ENCODE measurements at places on chromosomes 7 and 10.

- DNase-seq: no peak
These were observed 747.1 kb upstream of the GALNT17 start for GRCh38 chr7:70384891-70385290.

GRCh38 chr7:49800031-49800430 lies 26.6 kb downstream of the VWC2 start:
- no peak for DNase-seq

- DNase-seq: no peak
These were observed 261.3 kb downstream of the CCSER2 start for GRCh38 chr10:84589526-84590205.

DNA sequence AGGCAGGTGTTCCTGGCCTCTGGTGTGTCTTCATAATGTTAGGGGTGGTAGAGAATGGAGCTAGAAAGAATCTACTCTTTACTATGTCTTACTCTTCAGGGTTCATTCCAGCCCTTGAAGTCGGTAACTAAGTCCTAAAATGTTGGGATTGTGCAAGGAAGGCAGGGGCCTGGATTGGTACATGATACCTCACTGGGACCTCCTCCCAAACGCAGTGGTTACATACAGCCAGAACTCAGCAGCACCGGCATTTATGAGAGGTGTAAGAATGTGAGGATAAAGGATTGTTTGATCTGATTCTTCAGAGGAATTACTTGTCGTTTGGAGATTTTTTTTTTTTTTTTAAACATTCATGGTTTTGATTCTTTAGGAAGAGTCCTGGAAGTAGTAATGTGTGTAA lies 6.9 kb downstream of the COMTD1 start:
- DNase-seq: no peak

GRCh38 chr7:45885264-45885882 lies 2.9 kb upstream of the IGFBP1 start:
- DNase-seq: peak; percentile 85

DNA sequence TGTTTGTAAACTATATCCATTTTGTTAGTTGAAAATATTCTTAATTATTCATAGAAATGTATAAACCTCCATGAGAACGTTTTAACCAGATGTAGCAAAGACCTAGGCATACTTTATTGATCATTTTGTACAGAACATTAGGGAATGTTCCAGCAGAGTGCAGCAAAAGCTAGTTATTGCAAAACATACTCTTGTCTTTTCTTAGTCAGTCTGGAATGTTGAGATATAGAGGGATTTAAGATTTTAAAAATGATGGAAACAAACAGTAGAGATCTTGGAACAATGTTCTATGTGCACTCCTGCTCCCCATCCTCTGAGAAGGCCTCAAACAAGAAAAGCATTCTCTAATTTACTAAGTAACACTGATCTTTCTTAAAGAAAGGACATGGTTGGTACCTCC lies 292.1 kb downstream of the BBS9 start:
- DNase-seq: no peak

DNA sequence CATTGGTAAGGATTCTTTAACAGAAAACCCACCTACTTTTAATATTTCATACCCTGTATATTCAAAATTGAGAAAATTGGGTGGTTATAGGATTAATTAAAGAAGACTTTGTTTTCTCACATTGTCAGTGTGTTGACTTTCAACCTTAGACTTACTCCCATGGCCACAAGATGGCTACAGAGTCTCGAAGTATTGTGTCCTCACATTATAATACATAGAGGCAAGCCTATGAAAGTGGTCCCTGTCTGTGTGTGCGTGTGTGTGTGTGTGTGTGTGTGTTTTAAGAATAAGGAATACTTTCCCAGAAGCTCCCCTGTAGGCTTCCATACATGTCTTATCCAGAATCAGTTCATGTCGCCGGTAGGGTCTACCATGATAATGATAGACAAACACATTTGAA lies 180.0 kb downstream of the PHF14 start:
- DNase-seq: no peak

GRCh38 chr7:37441386-37441760 lies 7.3 kb downstream of the ELMO1 start:
- no peak for DNase-seq

GRCh38 chr7:44375236-44375699 lies 49.9 kb upstream of the CAMK2B start:
- peak; percentile 59 for DNase-seq

- DNase-seq: no peak
These were observed 7.6 kb downstream of the ARL5B start for GRCh38 chr10:18666810-18667209.

DNA sequence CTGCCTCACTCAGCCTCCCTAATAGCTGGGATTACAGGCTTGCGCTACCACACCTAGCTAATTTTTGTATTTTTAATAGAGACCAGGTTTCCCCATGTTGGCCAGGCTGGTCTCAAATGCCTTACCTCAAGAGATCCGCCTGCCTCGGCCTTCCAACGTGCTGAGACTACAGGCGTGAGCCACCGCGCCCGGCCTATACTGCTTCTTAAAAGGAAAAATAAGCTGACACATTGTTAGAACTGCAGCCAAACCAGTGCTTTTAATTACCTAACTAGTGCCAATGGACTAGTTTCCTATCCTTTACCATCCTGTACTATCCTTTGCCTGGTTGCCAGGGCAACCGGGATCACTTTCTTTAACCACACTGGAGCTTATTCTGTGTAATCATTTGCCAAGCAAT lies 108.0 kb downstream of the LRRTM3 start:
- DNase-seq: no peak

- DNase-seq: no peak
These were observed 1.7 kb downstream of the CCSER2 start for GRCh38 chr10:84329986-84330651.

GRCh38 chr7:30707391-30708357 lies 25.4 kb upstream of the CRHR2 start:
- DNase-seq: no peak

GRCh38 chr7:29228289-29229011 lies 33.9 kb downstream of the CHN2 start:
- peak; percentile 15 for DNase-seq

GRCh38 chr10:113087165-113088029 lies 137.3 kb downstream of the TCF7L2 start:
- DNase-seq: peak; percentile 68

DNA sequence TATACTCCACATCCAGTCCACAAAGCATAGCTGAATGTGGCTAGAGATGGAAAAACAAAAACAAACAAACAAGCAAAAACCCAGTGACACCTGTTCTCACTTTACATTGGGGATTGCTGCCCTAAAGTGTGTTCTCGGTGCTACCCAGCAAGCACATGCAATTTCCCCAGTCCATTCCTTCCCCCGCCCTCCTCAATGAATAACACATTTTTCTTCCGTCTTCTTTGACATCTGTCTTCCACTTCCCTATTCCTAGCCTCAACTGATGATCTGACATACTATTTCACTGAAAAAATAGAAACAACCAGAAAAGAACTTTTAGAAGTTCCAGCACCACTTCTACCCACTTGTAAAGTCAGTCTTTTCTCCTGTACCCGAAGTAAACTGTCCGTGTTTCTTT lies 147.1 kb downstream of the MALRD1 start:
- DNase-seq: no peak

GRCh38 chr10:122336961-122337360 lies 37.5 kb upstream of the PLEKHA1 start:
- no peak for DNase-seq

- DNase-seq: no peak
These were observed 79.2 kb downstream of the CCDC3 start for GRCh38 chr10:12922117-12922900.

DNA sequence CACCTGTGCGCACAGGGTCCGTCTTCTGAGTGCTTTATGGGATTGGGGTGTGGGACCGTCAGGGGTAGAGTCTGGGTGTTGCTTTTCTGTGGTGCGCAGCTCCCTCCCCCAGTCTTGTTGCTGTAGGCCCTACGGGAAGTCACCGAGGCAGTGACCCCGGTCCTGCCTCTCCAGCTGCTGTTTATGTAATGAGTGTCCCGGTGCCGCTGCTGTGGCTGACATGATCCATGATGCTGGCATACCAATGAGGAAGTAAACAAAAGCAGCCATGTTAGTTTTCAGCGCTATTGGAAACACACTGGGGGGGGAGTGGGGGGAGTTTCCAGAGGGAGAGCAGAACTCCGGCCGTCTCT lies 1.1 kb downstream of the TRIM8 start:
- peak; percentile 48 for DNase-seq

DNA sequence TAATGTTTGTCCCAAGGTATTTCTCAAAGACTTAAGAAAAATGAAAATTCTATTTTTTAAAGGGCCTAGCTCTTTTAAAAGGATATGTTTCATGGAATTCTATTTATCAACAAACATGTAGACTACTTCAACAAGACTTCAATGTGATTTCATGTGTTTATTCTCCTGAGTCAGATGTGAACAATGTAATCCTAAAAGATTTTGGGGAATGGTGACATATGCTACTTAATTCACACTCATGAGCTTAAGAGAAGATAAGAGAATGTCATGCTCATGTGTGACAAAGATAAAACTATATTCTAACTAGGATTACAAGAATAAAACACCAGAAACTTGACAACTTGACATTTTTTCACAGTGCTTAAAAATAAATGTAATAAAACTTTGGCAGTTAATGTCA lies 127.5 kb downstream of the TES start:
- no peak for DNase-seq

- no peak for DNase-seq
These were observed 53.8 kb downstream of the CAMK1D start for GRCh38 chr10:12403119-12403518.

DNA sequence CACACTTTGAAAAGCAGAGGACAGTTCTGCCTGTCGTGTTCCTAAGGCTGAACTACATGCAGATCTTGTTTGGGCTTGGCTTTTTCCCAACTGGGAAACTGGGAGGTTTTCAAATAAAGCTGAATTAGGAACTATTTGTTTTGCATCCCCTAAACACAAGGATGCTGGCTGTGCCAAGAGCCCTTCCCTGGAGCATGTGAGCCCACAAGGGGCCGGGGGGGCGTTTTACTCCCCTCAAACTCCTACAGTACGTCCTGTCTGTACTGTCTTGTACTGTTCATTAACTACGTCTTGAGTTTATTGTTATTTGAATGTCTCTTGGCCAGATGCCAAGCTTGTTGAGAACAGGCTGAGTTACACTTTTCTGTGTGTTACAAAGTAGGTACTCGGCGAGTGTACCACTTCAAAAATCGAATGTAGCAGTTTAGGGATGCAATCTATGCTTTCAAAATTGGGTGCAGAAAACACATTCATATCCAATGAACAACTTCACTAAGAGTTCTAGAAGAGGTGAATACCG lies 94.9 kb downstream of the GFRA1 start:
- DNase-seq: no peak

DNA sequence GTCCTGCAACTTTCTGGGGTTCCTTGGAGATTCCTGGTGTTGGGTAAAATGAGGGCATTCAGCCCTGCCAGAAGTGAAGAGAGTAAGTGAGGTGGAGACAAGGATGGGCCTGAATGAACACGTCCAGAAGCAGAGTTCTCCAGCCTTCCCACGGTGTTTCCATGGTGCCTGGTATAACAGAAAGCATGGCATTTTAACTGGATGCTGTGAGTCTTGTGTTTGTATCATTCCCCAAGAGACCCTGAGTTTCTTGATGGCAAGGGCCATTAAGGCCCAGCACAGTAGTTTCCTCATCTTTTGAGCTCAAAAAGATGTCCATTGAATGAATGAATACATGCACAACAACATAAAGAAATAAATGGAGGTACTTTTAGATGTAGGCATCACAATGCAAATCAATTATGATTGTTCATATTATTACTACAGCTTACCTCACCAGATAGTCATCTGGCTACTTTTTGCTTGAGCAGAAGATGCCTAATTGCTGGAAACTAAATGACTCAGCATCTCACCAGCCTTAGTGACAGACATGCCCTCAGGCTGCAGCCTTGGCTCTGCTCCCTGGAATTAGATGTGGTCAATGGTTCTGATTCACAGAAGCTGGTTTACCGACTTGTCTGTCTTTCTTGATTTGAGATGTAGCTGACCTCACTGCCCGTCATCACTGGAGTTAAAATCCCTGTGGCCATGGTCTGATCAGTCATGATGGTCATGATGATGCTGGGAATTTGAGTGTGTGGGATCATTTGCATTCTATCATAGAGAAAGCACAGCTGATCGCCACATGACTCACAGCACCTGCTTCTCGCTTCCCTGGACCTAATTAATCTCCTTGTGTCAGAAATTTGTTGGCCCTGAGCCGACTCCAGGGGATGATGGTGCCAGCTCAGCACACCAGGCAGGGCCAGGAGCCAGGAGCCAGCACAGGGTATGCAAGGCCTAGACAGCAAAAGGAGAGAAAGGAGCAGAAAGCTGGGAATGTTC lies 83.9 kb downstream of the CXCL12 start:
- no peak for DNase-seq

DNA sequence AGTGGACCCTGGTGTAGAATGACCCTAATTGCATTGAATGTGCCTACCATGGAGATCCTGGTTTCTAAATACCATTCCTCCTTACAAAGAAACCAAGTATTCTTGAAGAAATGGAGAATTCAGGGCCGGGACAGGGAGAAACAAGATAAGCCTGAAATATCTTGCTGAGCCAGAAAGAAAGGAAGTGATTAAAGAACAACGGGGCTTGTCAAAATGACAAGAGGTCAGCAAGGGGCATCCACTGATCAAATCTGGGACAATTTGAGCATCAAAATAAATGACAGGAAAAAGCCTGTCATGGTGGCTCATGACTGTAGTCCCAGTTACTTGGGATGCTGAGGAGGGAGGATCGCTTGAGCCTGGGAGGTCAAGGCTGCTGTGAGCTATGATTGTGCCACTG lies 8.1 kb downstream of the ABHD11 start:
- DNase-seq: no peak

DNA sequence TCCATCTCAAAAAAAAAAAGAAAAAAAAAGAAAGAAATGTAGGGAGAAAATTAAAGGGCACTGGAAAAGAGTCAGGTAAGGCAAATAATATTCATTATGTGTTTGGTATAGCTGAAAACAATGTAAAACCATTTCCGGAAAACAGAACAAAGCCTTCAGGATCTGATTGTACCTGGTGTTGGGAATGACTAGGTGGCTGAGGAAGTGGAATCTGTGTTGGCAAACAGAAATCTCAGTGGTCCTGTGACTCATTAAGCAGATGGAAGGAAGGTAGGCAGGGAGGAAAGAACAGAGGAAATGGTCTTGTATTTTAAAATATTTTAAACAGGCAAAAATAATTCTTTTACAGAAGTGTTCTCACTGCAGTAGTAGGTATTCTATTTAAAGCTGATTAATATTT lies 55.7 kb upstream of the GATA3 start:
- no peak for DNase-seq

- no peak for DNase-seq
These were observed 72.4 kb downstream of the AUTS2 start for GRCh38 chr7:69670701-69671100.

- DNase-seq: no peak
These were observed 398.9 kb downstream of the RPS24 start for GRCh38 chr10:78432583-78432982.

DNA sequence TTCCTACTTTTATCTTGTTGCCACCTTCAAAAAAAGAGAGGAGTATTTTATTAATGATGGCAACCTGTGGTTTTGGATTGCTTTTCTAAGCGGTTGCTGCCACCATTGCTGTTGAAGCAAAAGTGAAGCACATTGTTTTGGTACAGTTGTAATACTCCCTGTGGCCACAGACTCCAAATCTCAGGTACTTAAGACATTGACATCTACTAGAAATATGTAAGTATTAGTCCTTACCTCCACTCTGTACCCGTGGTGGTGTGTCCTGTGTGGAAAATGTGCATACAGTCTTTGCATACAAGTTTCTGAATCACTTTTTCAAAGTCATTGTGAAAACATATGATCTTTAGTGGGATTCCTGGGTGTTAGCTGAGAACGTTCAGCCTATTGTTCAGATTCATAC lies 85.7 kb downstream of the ANLN start:
- DNase-seq: no peak

- no peak for DNase-seq
These were observed 124.1 kb downstream of the LMBR1 start for GRCh38 chr7:156768698-156769472.

- DNase-seq: peak; percentile 54
These were observed 10.0 kb upstream of the LRRC4 start for GRCh38 chr7:128041203-128041602.

Measured in Calu3 (cell line).